G401 (cell line): ENCODE measurements at places on chromosomes 2 and 18. TPM values are rescaled to one million over a fixed set of nuclear protein-coding genes. Genes with fewer than 3 reads are reported as not detected.

DNA sequence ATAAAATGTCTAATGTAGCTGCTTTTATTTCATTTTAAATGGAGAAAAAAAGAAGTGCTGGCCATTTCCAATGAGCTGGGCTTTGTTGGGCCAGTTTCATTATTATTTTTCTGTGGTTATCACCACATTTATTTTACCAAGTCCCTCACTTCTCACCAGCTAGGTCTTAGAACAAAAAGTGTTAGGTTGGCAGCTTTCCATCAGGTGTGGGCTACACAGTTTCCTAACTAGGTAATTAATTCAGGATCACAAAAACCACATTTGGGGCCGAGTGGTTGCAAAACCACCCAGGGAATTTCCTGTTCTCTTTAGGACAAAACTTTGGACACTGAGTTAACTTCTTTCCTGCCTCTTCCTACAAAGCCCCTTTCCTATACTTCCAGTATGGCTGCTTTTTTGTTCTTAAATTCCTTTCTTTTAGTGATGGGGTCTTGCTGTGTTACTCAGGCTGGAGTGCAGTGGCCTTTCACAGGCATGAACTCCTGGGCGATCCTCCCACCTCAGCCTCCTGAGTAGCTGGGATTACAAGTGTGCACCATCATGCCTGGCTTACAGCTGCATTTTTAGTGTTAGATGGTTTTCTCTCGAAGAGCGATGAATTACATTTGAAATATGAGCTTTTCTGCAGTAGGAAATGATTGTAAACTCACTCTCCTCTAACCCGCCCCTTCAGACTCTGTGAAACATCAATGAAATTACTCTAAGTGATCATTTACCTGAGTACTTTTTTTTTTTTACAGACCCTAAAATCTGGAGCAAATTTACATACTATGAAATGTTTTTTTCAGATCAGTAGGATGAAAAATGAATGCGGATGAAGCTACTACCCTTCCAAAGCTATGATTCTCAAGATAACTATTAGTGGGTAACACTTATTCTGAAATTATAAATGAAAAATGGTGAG, 2.6 kb upstream of the ZFP36L2 start:
- no peak for DNase-seq

DNA sequence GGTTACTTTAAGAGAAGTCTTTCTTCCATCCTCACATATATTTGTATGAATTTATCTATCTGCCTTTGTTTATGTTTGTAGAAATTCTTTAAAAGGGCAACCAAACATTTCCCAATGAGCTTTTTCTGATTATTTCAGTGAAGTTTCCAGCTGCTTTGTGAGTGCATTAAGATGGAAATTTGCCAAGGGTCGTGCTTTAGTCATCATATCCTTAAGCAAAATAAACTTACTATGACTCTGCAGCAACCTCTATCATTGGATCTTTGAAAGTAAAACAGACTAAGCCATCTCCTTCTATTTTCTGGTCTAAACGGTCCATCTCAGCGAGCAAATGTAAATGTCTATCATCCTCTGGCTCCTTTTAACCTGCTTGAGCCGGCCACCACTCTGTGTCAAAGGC, 489.3 kb downstream of the SOX11 start:
- no peak for DNase-seq

GRCh38 chr2:11976073-11976472, 229.6 kb downstream of the LPIN1 start:
- no peak for DNase-seq

GRCh38 chr18:38951633-38952032, 1386.0 kb upstream of the CELF4 start:
- DNase-seq, result no peak

DNA sequence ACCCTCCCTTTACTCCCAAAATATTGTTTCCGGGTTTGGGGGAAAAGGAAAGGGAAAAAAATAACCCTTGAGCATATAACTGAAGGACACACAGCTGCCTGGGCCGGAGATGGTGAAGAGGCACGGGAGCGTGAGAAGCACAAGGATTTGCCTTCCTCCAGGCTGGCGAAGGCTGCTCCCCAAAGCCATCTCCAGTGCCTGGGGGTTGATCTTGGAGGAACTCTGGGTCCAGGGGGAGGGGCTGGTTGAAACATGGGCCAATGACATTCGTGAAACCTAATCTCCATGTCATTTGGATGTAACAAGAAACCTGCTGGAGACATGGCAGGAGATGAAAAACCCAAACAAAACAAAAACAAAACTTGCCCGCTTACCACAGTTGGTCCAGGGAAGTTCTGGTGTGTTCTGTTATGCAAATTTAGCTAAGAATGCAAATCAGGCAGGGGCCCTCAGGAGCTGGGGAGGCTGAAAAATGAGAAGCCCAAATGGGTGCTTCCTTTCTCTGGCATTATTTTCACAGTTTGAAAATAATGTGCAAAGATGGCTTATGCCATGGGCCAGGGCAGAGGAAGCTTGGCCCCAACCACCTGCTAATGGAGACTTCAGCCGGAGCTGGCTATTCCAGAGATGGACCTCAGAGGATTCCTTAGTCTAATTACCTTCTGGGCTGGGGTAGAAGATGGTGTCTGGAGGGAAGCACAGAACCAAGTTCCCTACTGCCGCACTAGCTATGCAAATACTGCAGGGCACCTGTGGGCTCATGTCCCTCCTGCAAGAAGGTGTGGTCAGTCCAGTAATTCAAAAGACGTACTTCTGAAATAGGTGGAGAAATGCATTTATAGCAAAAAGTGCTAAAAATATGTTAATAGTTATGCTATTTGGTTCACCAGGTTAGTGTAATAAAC, 180.9 kb downstream of the BCL2 start:
- no peak for DNase-seq

GRCh38 chr18:43115076-43115921, at the start of gene RIT2:
RIT2 (minus strand) TSS chr18:43115685.
- DNase-seq, result peak; percentile 86

DNA sequence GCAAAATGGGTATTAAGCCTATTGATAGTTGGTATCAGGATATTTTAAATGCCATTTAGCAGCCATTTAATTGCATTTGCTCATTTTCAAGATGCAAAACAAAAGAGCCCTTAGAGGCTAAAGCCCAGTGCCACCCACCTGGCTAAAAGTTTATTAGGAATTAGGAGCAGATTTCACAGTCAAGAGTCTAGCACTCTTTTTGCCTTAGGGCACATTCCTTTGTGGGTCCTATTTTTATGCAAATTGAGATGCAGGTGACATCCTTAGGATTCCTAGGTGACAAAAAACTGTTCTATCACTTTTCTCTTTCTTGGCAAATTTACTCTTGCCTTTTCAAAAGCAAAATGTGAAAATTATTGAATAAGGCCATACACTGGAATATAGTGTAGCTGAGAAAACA, 42.0 kb downstream of the CTNNA2 start:
- DNase-seq, result no peak

GRCh38 chr2:54038835-54039234, 68.0 kb upstream of the PSME4 start:
- no peak for DNase-seq

DNA sequence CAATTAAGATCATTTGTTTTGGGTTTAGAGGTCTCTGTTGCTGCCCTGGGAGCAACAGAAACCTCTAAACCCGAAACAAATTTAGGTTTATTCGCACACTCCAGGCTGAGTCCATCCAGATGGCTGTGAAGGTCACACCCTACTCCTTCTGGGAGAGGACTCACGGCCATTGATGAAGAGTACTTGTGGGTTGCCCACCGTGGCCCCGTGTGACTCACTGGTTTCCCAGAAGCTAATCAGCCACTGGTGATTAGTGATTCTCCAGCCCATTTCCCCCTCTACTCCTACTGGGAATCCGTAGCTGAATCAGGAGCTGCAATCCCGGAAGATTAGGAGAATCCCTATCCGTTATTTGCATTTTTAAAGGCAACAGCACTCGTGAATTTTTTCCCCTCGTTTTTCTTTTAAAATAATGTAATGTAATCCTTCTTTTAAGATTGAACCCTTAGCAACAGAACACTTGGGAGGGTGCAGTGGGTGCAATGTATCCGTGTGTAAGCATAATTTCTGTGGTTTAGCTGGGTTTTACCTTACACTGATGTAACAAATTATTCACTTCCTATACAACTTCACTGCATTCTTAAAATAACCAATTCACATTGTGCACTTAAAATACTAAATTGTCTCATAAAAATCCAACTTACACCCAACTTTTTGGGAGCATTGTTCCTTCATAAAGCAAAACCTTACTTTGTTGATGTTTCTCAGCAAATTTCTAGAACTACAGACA, 27.5 kb upstream of the EPAS1 start:
- no peak for DNase-seq

- no peak for DNase-seq
Measured at GRCh38 chr2:241813644-241814392, 4.8 kb downstream of the NEU4 start.

GRCh38 chr18:70645971-70646370, 357.1 kb downstream of the SOCS6 start:
- DNase-seq, result no peak

DNA sequence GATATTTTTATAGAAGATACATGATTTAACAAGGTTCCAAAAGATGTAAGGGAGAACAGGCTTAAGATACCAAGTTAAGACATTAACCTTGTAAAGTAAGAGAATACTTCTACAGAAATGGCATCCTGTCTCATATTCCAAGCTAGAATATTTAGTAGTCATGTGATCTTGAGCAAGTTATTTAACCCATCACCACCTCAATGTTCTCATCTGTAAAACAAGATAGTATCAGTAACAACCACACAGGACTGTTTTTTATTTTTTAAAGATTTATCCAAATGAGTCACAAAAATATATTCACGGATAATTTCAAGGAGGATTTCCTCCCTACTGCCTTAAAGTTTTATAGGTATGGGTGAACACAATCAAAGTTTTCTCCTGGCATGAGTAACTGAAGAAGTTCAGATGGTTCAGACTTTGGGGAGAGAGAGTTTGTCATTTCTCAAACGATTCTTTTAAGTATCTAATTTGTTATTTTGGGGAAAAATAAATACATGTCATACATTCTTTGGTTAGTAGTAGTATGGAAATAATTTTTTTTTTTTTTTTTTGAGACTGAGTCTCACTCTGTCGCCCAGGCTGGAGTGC, 25.9 kb downstream of the ROCK1 start:
- no peak for DNase-seq

DNA sequence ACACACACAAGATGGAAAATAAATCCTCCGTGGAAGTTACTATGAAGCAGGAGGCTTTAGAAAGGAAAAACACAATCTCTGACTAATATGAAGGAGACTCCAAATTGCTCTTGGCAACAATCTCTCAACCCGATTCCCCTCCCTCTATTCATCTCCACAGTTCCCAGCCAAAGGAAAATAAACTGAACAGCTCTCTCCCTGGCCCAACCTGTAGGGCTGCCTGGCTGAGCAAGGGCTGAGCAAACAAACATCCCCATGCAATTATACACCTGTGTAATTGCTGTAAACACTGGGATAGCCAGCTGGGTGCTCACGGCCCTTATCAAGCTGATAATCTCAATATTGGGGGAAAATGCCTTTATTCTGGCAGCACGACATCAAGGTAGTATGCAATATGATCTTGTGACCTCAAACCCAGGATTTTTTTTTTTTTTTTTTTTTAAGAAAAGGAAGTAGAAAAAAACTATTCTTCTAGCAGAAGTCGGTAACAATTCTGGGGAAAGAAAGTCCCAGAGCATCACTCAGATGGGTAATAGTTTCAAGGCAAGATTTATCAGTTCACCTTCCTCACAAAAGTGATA, 203.3 kb upstream of the SMAD2 start:
- no peak for DNase-seq

- no peak for DNase-seq
Measured at GRCh38 chr18:50142441-50143120, 52.4 kb downstream of the MYO5B start.

DNA sequence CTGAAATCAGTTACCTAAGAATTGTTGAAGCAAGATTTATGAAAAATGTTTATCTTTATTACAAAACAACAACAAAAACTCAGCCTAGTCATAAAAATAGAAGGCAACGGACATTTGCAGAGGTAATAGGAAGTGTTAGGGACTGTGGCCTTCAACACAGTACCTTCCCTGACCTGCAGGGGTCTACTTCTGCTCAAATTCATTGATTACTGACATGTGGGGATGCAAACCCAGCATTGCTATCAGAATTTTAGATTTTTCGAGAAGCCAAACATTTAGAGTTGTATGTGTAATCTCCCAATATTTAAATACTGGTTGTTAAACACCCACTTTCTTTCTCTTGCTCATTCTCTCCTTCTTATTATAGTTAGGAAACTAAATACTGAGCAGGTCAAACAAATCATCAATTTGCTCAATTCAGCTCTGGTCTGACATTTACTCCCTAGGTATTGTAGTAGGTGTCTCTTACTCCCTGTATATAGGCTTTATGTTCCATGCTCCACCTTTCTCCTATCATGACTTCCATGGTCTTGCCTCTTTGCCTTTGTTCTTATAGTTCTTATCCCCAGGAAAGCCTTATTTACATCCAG, 198.5 kb downstream of the UBE2E3 start:
- DNase-seq, result no peak

GRCh38 chr2:168145011-168145410, 102.4 kb downstream of the STK39 start:
- DNase-seq, result no peak

- DNase-seq, result no peak
Measured at GRCh38 chr2:75317802-75318201, 118.5 kb upstream of the TACR1 start.

GRCh38 chr2:174749793-174750192, 14.5 kb downstream of the CHRNA1 start:
- DNase-seq, result no peak

GRCh38 chr2:33343387-33343895, 133.0 kb upstream of the RASGRP3 start:
- no peak for DNase-seq

- no peak for DNase-seq
Measured at GRCh38 chr2:12352889-12353288, 363.8 kb upstream of the TRIB2 start.

- DNase-seq, result no peak
Measured at GRCh38 chr2:40628556-40628955, 176.7 kb upstream of the SLC8A1 start.

GRCh38 chr2:73897934-73898333, 5.1 kb downstream of the ACTG2 start:
- DNase-seq, result no peak

GRCh38 chr18:12679183-12679786, 21.4 kb upstream of the SPIRE1 start:
- peak; percentile 18 for DNase-seq

GRCh38 chr2:29317077-29317517, 201.9 kb downstream of the CLIP4 start:
- DNase-seq, result peak; percentile 27

Gene KLF7
- 1.2 and 1.7 TPM in 2 replicates for total RNA-seq

Gene GALR1
- total RNA-seq, result not detected in 2 replicates

Gene SPATA3
- total RNA-seq, result not detected in 2 replicates

Gene PKDCC
- 36.9 and 37.4 TPM in 2 replicates for total RNA-seq

Gene UGT1A8
- total RNA-seq, result not detected in 2 replicates

Gene RBMS1
- 8.3 and 13.7 TPM in 2 replicates for total RNA-seq

Gene C2orf15
- total RNA-seq, result 2.4 TPM in 1 of 2 replicates, not detected in the other

Gene KYNU
- total RNA-seq, result not detected in 2 replicates

Gene NEMP2
- 4.9 and 5.1 TPM in 2 replicates for total RNA-seq
